Stimulated activated CD8-positive, alpha-beta memory T cell treated with anti-CD3 and anti-CD28 coated beads, Interleukin-2, amount 100 ng/mL, for 48 hours (primary cell): ENCODE measurements at places on chromosomes 7 and 10.

- DNase-seq, result peak; percentile 28
Observed at GRCh38 chr10:110209454-110209925, 2.1 kb downstream of the MXI1 start.

DNA sequence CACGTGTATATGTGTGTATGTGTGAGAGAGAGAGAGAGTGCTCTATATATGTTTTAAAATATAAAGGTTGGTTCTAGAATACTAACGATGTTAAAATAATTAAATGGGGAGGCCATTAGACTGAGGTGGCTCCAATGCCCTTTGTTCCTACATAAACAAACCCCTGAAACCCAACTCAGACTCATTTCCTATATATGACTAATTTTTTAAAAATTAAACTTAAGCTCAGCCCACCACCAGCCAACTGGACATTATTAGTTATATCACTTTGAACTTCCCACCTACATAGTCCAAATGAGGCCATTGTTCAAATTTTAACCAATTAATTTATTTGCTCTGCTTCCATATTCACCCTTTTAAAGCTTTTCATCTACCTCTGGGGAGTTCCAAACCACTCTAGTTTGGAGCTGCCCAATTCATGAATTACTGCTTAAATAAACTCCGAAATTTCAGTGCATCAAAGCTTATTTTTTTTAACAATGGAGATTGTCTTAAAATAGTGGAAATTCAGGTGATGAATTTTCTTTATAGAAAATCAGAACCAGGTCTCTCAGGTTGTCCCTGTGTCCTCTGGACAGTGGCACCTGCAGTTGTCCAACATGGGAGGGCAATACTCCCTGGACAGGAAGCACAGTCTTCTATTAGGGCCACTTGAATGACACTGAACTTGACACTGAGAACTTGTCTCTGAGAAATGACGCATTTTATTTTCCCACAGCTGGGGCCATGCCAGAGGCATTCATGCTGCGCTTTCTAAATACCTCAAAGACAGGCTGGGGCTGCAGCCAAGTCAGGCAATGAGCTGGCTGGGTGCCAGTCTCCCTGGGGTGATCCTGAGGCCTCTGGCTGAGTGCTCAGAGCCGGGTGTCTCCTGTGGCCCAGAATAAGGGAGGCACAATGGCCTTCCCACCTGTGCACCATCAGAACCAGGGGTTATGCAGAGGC lies 109.5 kb upstream of the TMEM72 start:
- DNase-seq, result no peak

DNA sequence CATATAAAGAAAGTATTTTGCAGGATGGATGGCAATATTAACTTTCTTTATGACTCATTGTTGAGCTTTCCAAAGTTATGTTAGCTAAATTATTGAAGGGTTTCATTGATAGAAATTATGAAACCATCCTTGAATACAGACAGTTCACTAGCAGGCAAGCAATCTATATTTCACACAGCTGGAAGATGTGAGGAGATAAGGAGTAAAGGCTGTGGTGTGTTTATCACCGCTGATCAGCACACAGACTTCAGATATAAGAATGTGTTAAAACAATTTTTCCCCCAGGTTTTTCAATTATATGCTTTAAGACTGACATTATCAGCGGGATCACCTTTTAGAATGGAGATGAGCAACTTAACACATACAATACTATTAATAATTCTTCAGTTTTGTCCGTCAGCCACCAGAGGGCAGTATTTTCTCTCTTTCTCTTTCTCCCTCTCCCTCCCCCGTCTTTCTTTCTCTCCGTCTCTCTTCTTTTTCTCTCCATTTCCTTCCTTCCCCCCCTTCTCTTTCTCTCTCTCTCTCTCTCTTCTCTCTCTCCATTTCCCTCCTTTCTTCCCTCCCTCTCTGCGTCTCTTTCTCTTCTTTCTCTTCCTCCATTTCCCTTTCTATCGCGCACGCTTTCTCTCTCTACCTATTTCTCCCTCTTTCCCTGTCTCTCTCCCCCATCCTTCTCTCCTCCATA lies 62.9 kb upstream of the FAM171A1 start:
- DNase-seq, result no peak

- DNase-seq, result no peak
Observed at GRCh38 chr10:37488792-37489657, 363.6 kb downstream of the ANKRD30A start.

DNA sequence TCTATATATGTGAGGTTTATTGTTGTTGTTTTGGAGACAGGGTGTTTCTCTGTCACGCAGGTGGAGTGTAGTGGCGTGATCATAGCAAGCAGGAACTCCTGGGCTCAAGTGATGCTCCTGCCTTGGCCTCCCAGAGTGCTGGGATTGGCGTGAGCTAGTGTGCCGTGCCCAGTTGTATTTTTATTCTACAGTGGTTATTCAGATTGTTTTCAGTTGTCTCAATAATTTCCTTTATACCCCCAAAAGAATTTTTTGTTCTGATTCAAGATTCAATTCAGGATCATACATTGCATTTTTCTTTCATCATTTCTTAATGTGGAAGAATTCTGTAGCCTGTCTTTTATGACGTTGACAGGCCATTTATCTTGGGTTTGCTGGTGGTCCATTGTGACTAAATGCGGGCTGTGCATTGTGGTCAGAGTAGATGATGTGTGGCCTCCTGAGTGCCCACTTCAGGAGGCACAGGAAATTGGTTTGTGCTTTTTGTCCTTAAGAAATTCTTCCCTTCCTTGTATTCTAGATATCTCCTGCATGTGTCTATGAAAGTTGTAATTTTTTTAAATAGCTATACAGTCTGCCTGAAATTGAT lies 22.9 kb downstream of the RBM33 start:
- no peak for DNase-seq

DNA sequence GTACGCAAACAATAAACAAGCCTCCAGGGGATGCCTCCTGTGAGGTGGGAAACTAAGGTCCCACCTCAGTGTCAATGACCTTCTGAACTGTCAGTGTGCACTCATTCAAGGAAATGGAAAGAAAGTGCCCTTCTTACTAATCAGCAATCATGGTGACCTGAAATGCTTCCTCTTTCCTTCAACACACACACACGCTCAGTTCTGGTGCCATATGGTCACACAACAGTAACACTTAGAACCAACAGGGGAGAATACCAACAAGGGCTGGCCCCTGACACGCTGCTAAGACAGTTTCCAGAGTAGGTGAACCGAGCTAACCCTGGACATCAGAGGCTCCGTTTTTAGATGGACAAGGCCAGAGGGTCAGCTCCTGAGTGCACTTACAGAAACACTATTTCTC lies 42.1 kb upstream of the EFCAB10 start:
- DNase-seq, result no peak

- DNase-seq, result no peak
Observed at GRCh38 chr10:73653195-73653594, 2.6 kb downstream of the SYNPO2L start.

DNA sequence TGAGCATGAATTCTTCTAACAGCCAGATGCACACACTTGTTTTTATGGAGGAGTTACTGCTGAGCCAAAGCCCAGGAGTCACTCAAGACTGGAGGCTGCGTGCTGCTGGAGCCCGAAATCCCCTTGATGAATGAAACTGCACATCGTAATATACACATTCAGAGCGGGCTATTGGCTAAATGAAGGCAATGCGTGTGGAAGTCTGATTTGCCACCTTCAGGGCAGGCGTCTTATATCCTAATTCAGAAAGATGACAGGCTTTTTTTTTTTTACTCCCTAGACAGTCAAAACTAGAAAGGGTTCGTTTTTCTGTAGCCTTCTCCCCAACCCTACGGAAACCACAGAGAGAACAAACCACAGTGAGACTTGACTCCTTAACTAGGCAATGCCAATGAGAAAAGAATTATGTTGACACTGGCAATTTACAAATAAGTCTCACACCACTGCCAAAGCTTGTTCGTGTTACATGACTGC lies 227.2 kb upstream of the KLF14 start:
- peak; percentile 62 for DNase-seq

DNA sequence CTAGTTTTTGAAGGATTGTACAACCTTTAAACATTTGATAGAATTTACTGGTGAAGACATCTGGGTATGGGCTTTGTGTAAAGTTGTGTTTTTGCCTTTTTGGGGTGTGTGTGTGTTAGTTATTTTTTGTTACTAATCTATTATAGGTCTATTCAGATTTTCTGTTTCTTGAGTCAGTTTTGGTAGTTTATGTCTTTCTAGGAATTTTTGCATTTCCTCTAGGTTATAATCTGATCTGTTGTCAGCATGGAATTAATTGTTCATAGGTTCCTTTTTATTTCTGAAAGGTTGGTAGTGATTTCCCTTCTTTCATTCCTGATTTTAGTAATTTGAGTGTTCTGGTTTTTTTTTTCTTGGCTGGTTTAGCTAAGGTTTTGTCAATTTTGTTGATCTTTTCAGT lies 17.7 kb downstream of the SEPTIN7 start:
- no peak for DNase-seq

DNA sequence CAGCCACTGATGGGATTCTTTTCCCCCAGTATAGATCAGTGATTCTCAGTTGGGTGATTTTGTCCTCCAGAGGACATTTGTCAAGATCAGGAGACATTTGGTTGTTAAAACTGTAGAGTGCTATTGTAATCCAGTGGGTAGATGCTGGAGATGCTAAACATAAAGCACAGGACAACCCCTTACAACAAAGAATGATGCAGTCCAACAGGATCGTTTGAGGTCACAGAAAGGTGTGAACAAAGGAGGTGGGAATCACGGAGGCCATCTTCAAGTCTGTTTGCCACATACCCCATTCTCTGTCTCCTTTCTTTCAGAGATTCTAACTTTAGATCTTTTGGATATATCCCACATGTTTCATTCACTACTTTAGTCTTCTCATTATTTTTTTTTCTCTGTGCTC lies 69.0 kb downstream of the HELLS start:
- DNase-seq, result no peak

DNA sequence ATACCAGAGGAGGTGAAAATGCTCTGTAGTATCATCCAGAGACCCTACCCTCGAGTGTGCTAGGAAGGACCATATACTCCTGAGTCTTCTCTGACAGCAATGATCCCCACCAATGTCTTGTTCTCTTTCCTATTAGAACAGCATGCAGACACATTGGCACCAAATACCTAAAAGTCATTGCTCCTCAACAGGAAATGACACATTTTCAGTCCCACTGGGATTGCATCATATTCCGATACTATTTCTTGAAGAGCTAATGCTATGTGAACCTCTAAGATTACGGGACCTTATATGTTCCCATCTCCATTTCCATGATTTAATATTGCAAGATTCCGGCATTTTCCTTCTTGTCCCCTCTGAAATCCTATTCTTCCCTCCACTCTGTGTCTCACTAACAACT lies 177.4 kb downstream of the NRP1 start:
- no peak for DNase-seq

DNA sequence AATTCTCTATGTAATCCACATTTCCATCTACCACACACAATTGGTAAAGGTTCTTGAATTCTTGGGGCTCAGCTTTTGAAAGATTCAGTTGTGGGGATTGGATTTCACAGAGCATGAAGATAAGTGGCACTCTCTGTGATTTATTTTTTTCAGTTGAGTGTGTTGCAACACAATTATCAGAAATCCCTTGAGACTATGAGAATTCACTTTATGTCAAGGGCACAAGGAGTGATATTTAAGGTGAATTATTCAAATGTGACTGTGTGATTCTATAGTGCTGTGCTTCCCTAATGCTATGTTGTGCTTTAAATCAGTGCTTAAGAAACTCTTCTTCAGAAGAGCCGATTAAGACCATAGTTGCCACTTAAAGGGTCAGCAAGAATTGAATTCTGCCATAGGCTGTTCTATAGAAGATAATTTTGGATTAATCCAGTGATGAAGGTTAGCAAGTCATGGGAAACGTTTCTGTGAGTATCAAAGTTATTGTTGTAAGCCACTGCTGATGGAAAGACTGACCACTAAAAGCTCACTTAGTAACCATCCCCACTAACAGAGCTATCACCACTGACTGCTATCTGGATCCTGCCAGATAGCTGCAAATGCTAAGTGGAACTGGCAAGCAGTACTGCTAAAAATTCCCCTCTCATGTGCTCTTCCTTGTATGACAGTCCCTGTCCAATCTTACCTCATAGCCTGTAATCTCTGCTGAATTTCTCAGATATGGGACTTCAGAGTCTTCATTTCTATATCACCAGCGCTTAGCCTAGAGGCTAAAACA lies 134.0 kb upstream of the SEMA3D start:
- no peak for DNase-seq

- no peak for DNase-seq
Observed at GRCh38 chr7:117972606-117973005, 99.4 kb upstream of the CTTNBP2 start.

DNA sequence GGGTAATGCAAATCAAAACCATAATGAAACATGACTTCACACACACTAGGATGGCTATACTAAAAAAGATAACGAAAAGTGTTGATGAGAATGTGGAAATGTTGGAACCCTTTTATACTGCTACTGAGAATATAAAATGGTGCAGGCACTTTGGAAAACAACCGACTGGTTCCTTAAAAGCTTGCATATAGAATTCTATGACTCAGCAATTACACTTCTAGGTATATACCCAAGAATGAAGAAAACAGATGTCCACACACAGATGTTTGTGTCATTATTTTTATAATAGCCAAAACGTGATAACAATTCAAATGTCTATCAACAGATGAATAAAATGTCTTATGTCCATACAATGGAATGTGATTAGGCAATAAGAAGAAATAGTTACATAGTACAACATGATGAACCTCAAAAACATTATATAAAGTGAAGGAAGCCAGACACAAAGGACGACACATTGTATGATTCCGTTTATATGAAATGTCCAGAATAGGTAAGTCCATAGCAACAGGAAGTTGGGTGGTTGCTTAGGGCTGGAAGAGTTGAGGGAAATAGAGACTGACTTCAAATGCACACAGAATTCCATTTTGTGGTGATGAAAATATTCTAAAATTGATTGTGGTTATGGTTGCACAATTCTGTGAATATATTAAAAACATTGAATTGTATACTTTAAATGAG lies 148.3 kb upstream of the PHYHIPL start:
- no peak for DNase-seq

- DNase-seq, result no peak
Observed at GRCh38 chr10:6181249-6181648, 21.5 kb upstream of the PFKFB3 start.

DNA sequence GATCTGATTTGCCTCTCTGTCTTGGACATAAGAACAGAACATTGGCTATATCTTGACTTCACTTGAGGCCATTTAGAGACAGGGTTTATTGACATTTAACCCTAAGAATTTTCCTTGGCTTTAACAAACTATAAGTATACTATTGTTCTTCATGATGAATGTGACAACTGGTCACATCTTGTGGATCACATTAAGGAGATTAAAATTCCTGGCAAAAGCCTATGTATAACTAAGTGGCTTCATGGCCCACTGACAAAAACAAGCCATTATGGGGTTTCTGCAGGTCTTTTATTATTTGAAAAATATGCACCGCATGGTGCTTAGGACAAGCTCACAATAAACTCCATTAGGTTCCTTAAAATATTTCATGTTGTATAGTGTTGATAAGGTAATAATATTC lies 54.8 kb downstream of the THNSL1 start:
- DNase-seq, result no peak

- no peak for DNase-seq
Observed at GRCh38 chr7:22430457-22430856, 69.5 kb downstream of the STEAP1B start.

- DNase-seq, result no peak
Observed at GRCh38 chr7:118245267-118246040, 20.9 kb downstream of the ANKRD7 start.
